Stimulated activated CD4-positive, alpha-beta T cell treated with anti-CD3 and anti-CD28 coated beads, Interleukin-1b, Interleukin-23, amount 100 ng/mL, for 24 hours (primary cell): ENCODE measurements at places on chromosomes 7 and 10.

DNA sequence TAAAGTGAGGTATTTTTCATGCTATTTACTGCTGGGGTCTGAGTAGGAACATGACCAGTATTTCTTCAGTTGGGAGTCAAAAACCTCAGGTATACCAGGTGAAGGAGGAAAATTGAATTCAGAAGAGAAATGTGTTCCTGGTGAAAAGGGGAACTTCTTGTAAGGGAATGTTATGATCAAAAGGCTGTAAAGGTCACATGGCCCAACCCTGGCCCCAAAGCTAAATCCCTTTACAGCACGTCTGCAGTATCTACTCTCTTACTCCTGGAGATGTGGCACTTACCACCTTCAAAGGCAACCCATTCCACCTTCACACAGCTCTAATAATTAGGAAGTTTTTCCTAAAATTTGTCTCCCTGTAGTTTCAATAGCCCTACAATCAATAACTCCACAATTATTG is 15.2 kb downstream of the PIK3AP1 start:
- DNase-seq = no peak

GRCh38 chr10:118729641-118730258 is 25.0 kb downstream of the CACUL1 start:
- no peak for DNase-seq

- DNase-seq = no peak
Observed at GRCh38 chr7:98659756-98660155, 42.7 kb downstream of the NPTX2 start.

GRCh38 chr7:141704741-141705140 is 2.8 kb upstream of the DENND11 start:
- no peak for DNase-seq

- DNase-seq = no peak
Observed at GRCh38 chr10:71512312-71512711, 115.6 kb downstream of the CDH23 start.

GRCh38 chr10:121084016-121084674 is 233.0 kb downstream of the WDR11 start:
- DNase-seq = no peak

DNA sequence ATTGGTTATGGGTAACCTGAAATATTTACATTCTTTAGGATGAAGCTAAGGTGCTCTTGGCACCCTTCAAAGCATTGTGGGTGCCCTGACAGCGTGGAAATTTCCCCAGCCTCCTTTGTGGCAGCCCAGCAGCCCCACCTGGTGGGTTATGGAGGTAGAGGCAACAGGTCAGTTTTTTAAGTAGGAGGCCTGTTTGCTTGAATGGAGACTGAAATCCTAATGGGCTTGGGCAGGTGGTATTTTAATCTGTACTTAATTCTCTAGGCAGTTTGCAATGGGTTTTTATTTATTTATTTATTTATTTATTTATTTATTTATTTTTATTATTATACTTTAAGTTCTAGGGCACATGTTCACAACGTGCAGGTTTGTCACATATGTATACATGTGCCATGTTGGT is 139.4 kb downstream of the EPC1 start:
- no peak for DNase-seq

DNA sequence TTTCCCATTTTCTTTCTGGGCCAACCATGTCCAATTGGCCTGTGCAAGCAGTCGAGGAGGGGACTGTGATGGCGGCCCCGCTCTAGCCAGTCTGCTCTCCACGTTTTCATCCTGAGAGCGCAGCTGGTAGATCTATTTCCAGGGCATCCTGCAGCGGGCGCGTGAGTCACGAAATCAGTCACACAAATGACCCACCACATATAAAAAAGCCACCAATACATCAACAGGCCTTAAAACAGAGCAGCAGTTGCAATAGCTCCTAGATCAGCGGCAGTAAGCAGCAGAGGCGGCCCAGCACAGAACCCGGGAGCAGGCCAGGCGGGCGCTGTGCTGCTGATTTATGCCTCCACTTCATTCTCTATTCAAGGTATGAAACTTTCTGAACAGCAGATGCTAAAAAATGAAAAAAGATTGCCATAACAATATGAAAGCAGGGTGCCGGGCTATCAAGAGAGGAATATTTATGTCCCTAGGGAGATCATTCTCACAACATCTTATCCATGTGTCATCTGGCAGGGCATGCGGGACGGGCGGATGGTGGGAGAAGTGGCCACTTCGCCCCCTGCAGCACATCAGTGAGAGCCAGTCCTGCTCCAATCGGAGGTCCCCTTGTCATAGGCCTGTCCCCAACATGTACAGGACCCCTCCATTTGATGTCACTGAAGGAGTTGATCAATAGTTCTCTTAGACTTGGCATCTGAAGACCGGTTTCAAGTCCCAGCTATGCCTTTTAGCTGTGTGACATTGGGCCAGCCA is 98.0 kb upstream of the GPR26 start:
- no peak for DNase-seq

GRCh38 chr10:33461295-33461640 is 126.8 kb upstream of the NRP1 start:
- no peak for DNase-seq
